ENCODE measurements at places on chromosomes 3 and 15.

GRCh38 chr15:52308446-52309153 is 13.0 kb upstream of the MYO5C start:
- DNase-seq: no peak

DNA sequence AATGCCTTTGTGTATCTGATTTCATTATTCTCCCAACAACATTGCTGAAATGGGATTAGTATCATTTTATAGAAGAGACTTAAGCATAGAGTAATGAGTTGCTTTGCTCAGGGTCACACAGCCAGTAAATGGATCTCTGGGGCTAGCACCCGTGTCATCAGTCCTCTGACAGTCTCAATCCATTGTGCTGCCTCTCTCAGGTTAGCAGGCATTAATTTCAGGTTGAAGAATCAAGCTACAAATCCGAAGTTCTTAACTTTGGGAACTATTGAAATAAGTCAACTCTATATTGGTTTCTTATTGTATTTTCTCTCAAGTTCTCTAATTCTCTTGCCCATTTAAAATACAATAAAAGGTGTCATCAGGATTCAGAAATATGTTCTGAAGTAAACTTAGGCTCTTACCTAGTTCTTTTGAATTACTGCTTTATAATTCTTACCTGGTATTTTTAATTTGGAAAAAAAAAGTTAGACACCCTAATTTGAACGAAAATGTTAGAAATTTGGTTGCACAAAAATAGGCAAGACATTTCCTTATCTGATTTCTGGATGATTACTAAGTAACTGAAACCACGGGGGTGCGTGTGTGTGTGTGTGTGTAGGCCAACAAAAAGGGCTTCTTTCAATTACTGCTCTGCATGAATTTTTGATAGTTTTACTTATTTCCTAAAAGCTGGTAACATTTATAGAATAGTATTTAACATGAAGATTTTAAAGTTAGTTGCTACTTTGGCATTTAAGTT is 189.8 kb downstream of the MBNL1 start:
- no peak for DNase-seq

DNA sequence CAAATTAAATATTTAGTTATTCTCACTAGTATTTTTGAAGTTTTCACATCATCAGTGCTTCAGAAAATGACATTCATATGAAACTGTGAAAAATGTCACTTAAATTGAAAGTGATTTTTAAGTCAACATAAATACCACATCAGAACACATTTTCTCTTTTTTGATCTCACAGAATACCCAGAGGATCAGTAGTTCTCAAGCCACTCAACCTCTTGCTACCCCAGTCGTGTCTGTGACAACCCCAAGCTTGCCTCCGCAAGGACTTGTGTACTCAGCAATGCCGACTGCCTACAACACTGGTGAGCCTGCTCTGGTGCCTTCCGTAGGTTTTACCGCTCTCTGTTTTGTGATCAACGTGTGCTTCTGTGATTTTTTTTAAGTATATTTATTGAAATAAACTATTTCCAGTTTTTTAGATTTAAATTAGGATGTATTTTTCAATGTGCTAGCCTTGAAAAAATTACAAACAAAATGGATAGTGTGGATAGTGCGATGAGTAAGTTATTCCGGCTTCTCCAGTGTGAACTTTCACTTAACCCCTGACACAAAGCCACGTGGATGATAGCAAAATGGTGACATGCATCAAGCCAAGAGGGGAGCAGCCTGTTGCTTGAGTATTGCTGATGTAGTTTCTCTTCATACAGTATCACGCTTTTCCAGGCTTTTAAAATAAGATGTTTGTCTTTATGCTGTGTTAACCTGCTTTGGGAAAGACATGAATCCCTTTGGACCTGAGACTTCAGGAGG is 26.5 kb downstream of the LYSMD4 start:
- no peak for DNase-seq

DNA sequence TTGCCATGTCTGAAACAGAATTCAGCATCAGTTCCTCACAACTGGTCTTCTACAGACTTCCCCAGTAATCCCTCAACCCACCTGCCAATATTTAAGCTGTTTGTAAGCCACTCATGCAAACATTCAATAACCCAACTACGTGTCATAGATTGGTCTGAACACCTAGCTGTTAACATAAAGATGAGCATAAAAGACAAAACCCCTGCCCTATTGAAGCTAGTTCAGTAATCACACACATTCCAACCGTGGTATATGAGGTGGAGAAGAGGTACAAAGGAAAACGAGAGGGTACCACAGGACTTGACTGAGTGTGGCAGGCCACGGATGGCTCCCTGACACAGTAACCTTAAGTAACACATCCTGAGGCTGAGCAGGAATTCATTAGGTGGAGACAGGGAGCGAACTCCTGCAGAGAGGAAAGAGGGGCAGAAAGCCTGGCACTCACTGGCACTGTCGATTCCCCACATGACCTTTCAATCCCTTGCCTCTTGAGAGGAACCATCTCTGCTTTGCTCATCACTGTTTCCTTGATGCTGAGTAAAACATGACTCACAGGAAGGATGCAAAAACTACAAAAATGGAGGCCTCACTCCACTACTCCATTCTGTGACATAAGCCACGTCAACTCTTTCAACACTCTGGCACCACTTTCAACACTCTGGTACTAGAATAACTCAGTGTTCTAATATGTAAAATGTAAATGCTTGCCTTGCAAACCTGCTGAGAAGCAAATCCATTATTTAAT is 31.3 kb downstream of the RPN1 start:
- DNase-seq: no peak

All from occipital lobe (tissue), 3 donors.